ENCODE measurements at places on chromosomes 5 and 9. TPM values are rescaled to one million over a fixed set of nuclear protein-coding genes. Genes with fewer than 3 reads are reported as not detected.

DNA sequence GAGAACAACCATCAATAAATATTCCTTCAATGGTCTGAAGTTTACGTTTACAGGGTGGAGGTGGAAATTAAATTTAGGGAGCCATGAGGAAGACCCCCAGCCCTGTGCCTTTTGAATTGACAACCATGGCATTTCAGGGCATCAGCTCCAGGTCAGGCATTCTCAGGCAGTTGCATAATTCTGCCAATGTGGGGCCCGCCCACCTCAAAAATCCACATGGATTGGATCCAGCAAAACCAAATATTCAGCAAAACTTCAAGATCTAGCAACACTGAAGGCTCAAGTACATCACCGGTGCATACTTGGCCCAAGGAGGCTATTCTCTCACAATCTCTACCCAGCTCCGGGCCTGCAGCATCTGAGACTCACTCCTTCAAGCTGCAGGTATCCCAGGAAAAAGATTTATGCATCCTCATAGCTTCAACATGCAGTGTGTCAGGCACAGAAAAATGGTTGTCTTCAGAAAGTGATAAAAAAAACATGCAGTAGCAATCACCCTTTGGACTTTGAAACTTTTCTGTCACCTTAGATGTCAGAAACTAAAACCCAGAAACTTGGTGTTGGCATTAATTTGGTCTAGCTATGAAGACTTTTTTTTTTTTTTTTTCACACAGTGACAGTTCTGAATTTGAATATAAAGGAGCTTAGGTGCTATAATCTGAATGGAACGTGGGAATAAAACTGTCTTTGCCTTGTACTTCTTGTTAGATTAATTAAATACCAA is 21.4 kb upstream of the ANXA2R start:
- no peak for DNase-seq

- no peak for DNase-seq
These were observed 94.3 kb upstream of the NIPAL4 start for GRCh38 chr5:157365732-157366131.

- DNase-seq, result peak; percentile 34
These were observed 54.9 kb downstream of the MTX3 start for GRCh38 chr5:79936002-79936645.

The HMCN2 gene
- total RNA-seq, result 0.21 TPM

GRCh38 chr5:2995035-2995434 is 243.6 kb upstream of the IRX2 start:
- DNase-seq, result no peak

The CCDC192 gene
- not detected for total RNA-seq

The OR1Q1 gene
- total RNA-seq, result not detected

- DNase-seq, result no peak
These were observed 459.8 kb downstream of the ARHGEF28 start for GRCh38 chr5:74085782-74086181.

The GMCL2 gene
- not detected for total RNA-seq

DNA sequence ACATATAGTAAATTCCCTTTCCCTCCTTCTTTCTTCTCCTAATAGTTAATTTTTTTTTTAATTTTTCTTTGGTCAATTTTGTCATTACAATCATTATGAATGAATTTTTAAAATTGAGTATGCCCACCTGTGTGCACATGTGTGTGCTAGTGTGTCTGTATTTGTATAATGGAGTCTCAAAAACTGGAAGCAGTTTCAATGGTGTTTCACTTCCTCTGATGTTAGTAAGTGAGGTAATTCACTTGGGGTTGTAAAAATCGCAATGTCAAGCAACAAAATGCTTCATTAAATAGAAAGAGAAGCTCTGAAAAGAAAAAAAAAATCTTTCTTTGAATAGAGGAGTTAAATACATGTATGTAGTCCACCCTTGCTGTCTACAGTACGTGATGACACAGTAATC is 1467.6 kb upstream of the NUDT12 start:
- DNase-seq, result no peak

The ZNF782 gene
- total RNA-seq, result 5.7 TPM

The TBC1D13 gene
- 42.4 TPM for total RNA-seq

DNA sequence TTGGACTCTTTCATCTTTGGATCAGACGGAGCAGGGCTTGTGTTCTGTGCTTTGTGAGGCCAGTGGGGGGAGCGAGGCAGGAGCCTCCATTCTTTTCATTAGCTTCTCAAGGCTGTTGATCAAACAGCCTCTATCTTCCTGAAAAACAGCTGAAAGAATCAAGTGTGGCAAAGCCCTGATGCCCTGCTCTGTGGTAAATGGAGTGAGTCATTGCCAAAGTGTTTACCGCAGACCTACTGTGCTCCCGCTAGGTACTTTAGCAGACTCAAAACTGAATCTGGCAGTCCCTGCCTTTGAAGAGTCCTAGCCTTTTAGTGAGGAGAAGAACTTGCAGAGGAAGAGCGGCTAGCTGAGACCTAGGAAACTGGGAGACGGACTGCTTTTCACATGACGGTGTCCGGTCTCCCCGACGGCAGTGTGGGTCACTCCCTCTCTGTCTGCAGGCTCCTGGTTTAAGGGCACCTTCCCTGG is 3.3 kb downstream of the ANKRD33B start:
- DNase-seq, result no peak

The GNAQ gene
- total RNA-seq, result 29.9 TPM

GRCh38 chr5:20114526-20114925 is 126.5 kb upstream of the CDH18 start:
- DNase-seq, result no peak

All from myocyte (in vitro differentiated cells).